Heart right ventricle (tissue), 16 donors: ENCODE measurements at places on chromosomes 6 and 20. TPM values are rescaled to one million over a fixed set of nuclear protein-coding genes. Genes with fewer than 3 reads are reported as not detected.
A peak's percentile ranks its signal among the peaks of the same experiment; 100 is the strongest.

The GRM1 gene
- 4.6 TPM for total RNA-seq

The TRIM27 gene
- 14.7 TPM for total RNA-seq

The LRRN4 gene
- total RNA-seq, result 0.13 TPM

The BLTP3A gene
- 21.3 TPM for total RNA-seq

The PRR18 gene
- not detected for total RNA-seq

- no peak for DNase-seq
These were observed 117.1 kb downstream of the ISM1 start for GRCh38 chr20:13338097-13338661.

GRCh38 chr20:12177657-12178293 is 260.1 kb downstream of the BTBD3 start:
- no peak for DNase-seq

- DNase-seq, result no peak
These were observed 3.7 kb upstream of the GMDS start for GRCh38 chr6:2249126-2249525.

- peak; percentile 54 for DNase-seq
These were observed 202.0 kb upstream of the RNF24 start for GRCh38 chr20:4217349-4217841.
